ENCODE measurements at places on chromosomes 2 and 18. TPM values are rescaled to one million over a fixed set of nuclear protein-coding genes. Genes with fewer than 3 reads are reported as not detected.

Gene POTEI
- not detected for polyA plus RNA-seq

Gene RABL2A
- 17.0 TPM for polyA plus RNA-seq

Gene ZDBF2
- 1.1 TPM for polyA plus RNA-seq

Gene FHL2
- 6.5 TPM for polyA plus RNA-seq

Gene SETBP1
- polyA plus RNA-seq, result 25.7 TPM

Gene DSG2
- polyA plus RNA-seq, result 0.19 TPM

Gene MROH2A
- not detected for polyA plus RNA-seq
